Inflammatory macrophage treated with lipopolysaccharide for 1 hour (primary cell): ENCODE measurements at places on chromosomes 2 and 18.

DNA sequence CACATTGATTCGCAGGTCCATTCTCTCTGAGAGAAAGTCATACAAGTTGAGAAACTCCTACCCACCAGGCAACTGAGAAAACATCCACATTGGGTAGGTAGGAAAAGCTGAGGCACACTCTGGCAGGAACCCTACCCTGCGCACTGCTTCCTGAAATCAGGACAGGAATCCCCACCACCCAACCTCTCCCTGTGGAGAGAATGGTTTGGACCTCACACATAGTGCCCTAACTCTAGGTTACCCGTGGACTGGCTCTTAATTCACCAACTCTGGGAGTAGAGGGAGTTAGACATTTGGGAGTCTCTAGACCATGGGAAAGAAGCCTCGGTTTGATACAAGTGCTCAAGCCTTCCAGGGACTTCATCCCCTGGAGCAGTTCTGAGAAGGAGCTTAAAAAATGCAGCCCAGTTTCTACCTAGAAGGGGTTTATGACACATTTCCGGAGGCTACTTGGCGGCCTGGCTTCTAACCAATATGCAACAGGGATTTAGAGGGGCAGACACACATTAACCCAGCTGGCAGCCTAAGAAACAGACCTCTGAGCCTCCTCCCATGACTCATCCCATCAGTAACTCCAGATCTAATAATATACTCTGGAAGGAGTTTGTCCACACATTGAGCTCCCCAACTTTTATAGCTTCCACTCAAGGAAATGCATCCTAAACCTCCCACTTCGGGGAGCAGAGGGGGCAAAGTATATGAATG lies 136.7 kb downstream of the EML6 start:
- no peak for DNase-seq

DNA sequence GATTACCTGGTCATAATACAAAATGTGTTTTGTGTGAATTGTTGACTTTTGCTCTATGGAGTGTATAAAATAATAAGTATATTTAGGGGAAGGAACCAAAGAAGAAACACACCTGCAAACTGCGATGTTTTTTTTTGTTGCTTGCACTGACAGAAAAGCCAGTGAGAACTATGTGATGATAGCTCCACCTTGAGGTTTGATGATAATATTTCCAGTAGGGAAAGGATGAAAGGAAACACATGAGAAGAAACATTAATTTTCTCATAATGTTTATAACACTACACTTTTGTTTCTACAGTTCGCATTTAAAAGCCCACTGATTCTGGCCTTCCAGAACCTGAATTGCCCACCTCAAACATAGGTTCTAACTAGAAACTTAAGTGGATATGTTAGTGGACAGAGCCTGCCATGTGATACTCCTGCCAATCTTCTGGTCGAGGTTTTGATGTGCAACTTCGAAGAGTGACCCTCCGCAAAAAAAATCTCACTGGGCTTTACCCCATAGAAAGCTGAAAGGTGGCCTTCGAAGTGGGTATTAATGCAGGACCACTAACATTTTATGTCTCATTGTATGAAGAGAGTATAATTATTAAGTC lies 476.4 kb upstream of the SPHKAP start:
- no peak for DNase-seq

DNA sequence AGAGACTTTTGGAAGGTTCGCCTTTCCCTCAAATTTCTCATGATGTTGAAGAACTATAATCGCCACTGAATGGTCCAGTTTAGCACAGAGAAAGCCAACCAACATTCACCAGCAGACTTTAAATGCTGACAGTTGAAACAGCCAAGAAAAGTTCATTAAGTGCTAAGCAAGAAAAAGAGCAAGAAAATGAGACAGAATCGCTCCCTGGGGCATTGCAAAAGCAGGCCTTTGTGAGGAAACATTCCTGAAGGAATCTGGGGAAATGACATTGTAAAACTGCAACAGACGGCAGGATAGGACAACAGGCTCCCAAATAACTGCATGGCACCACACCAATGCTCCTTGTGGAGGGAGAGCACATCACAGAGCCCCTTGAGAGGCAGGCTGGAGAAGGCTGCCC lies 269.3 kb upstream of the ID2 start:
- DNase-seq: no peak

- peak; percentile 25 for DNase-seq
These were observed 213.0 kb downstream of the PHLPP1 start for GRCh38 chr18:62928326-62928725.

GRCh38 chr2:7619203-7619970 lies 702.2 kb downstream of the RNF144A start:
- no peak for DNase-seq
